ENCODE measurements at places on chromosomes 3 and 15.

DNA sequence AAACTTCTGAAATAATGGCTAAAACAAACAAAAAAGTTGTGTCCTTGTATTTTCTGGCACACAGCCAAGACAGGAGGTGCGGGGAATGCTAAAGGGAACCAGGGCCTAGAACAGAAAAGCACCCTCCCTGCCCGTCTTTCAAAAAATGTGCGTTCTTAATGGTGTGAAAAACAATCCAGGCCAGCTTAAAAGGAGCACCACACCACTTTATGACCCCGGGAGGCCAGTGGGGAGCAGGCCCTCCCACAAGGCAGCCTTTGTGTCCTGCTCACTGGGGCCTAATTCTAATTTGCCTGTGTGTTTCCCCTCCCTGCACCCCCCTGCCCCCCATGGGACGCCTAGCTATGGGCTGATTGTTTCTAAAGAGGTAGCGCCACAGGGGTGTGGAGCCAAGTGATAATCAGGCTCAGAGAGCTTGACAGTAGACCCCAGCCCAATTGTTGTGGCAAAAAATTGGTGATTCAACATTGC, 181.4 kb downstream of the GREM1 start:
- no peaks in the 10 kb centered on the region for H3K4me1 ChIP-seq
- H3K4me3 ChIP-seq = no peak overlapping the region
- no peaks in the 10 kb centered on the region for H3K27me3 ChIP-seq
- peaks cover 3% of the 10 kb centered on the region for H3K36me3 ChIP-seq

- H3K27ac ChIP-seq = no peak overlapping the region
- no peak overlapping the region for H3K4me3 ChIP-seq
- H3K4me1 ChIP-seq = no peaks in the 10 kb centered on the region
- no peak for DNase-seq
- no peaks in the 10 kb centered on the region for H3K27me3 ChIP-seq
These were observed 234.6 kb downstream of the THRB start for GRCh38 chr3:24259901-24260512.

DNA sequence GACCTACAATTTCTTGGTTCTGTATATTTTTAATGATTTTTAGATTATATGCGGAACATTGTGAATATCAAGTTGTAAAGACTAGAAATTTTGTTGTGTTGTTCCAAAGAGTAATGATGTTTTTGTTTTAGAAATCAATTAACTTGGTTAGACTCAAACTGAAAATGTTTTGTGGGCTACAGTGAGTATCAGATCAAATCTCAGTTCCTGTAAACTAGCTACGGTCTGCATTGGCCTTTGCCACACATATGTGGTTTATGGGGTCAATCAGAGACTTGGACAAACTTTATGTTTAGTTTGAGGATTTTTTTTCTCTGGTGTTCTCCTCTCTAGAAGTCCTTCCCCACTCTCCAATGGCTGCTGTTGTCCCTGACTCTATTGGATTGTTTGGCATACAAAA, 308.0 kb upstream of the THRB start:
- no peak overlapping the region for H3K4me3 ChIP-seq
- H3K36me3 ChIP-seq = no peaks in the 10 kb centered on the region
- no peaks in the 10 kb centered on the region for H3K4me1 ChIP-seq

DNA sequence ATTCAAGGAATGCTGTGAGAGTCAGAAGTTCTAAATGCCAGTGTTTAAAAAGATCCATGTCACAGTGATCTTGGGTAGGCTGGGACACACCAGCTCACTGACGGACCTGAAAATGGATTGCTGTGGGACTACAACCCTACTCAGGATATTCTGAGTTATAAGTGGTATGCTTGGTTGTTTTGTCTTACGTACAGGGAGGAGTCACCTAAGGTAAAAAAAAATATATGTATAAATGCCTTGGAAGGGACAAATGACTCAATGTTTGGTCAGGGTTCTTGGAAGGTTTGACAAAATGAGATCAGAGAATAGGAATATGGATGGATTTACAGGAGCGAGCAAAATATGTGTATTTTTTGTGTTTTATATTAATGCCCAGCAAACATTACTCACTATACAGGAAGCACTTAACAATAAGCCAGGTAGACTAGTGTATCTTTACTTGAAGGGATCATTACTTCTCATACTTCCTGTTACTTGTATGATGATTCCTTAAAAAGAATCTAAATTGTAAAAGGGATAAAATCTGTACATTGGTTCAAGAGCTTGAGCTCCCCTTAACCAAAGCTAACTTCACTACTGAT, 767.3 kb downstream of the GBE1 start:
- H3K4me3 ChIP-seq = no peak overlapping the region
- H3K4me1 ChIP-seq = no peaks in the 10 kb centered on the region
- no peaks in the 10 kb centered on the region for H3K36me3 ChIP-seq
- no peak overlapping the region for H3K27ac ChIP-seq

DNA sequence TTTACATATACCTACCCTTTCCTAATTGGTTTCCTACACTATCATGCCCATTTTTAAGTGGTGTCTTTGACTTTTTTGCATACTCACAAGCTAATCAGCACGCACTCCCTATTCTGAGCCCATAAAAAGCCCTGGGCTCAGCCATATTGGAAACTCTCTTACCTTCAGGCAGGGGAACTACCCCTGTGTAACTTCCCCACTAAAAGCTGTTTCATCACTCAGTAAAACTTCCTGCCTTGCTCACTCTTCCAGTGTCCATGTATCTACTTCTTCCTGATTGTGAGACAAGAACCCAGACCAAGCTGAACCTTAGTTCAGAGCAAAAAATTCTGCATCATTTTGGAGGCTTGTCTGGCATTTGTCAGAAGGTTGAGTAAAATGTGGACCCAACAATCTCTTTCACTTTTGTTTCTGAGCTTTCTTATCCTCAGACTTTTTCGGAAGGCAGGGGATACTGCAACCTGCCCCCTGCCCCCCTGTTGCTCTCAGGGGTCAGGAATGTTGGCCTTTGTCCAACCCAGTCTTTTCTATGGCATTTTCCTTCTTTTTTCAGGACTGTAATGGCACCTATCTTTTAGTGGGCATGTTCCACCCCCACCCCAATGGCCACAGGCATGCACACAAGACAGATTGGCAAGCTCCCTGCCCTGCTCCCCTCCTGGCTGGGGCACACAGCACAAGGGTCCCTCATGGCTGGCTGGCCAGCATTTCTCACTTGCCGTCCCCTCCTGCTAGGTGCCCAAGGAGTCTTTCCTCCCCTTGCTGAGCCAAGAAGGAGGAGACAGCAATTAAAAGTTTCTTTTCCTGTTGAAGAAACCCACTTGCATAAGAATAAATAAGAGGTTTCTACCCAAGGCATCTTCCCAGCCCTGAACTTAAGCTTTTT, 26.3 kb upstream of the TMEM45A start:
- no peaks in the 10 kb centered on the region for H3K4me1 ChIP-seq
- H3K27me3 ChIP-seq = no peaks in the 10 kb centered on the region
- no peak overlapping the region for H3K27ac ChIP-seq
- no peaks in the 10 kb centered on the region for H3K36me3 ChIP-seq

- no peak overlapping the region for H3K27ac ChIP-seq
- no peak for DNase-seq
- no peaks in the 10 kb centered on the region for H3K4me1 ChIP-seq
- H3K36me3 ChIP-seq = no peaks in the 10 kb centered on the region
- no peaks in the 10 kb centered on the region for H3K27me3 ChIP-seq
These were observed 63.5 kb upstream of the FSIP1 start for GRCh38 chr15:39846108-39846507.

GRCh38 chr3:87413814-87414213, 137.4 kb upstream of the POU1F1 start:
- H3K36me3 ChIP-seq = no peaks in the 10 kb centered on the region
- H3K4me1 ChIP-seq = no peaks in the 10 kb centered on the region
- no peak for DNase-seq
- H3K4me3 ChIP-seq = no peak overlapping the region

DNA sequence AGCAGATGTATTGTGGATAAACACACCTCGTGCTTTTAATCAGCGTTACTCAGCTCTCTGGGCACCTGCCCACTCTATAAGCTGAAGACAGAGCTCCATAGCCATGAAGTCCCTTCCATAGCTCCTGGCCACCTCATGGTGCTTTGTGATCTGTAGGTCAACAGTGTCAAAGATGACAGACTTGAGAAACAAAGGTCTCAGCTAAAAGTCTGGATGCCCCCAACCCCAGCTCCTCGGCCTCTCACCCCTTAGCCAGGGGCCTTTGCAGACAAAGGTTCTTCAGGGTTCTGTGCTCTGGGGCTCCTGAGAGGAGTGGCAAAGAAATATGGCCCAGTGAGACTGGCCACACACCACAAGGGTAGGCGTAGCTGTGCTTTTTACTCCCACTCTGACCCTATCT, 168.6 kb downstream of the KLF13 start:
- no peak for DNase-seq
- no peak overlapping the region for H3K27ac ChIP-seq

DNA sequence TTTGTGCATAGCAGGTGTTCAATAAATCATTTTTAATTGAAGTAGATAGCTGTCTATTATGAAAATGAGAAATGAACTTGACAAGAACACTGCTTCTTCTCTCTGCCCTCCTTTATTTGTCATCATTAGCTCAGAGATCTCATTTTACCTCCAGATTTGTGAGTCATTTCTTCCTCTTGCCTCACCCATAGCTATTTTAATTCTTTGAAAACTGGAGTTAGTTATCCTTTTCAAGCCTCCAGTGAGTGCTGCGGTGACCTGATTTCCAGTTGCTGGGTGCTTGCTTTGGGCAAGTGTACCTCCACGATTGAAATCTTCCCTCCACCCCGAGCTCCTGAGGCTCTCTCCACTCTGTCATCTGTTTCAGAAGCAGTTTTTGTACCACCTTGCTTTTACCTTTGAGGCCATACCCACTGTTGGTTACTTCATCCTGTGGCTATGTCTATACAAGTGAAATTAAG, 114.6 kb downstream of the NFKBIZ start:
- H3K4me1 ChIP-seq = no peaks in the 10 kb centered on the region
- no peaks in the 10 kb centered on the region for H3K27me3 ChIP-seq
- H3K36me3 ChIP-seq = no peaks in the 10 kb centered on the region
- no peak overlapping the region for H3K27ac ChIP-seq

DNA sequence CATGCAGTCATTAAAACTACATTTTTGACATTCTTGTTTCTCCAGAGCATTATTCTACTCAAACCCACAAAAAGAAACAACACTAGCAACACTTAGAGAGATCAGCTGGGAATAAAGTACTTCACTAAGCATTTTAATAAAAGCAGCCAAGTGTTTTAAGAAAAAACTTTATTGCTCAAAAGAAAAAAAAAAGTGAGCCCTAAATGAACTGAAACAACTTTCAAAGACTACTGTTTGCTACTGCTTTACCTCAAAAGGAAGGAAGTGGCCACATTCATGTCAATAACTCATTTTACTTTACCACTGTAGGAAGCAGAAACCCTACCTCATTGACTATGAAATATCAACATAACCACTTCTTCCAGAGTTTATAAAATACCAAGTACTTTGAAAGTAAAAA, 91.3 kb downstream of the UACA start:
- DNase-seq = peak; percentile 60
- no peak overlapping the region for H3K27ac ChIP-seq

GRCh38 chr3:172270557-172271166, 177.6 kb downstream of the GHSR start:
- DNase-seq = no peak
- H3K36me3 ChIP-seq = no peaks in the 10 kb centered on the region

GRCh38 chr15:89781055-89781454, 4.9 kb downstream of the MESP2 start:
- no peaks in the 10 kb centered on the region for H3K36me3 ChIP-seq
- peaks cover 3% of the 10 kb centered on the region for H3K4me1 ChIP-seq
- H3K27ac ChIP-seq = no peak overlapping the region

- H3K27ac ChIP-seq = no peak overlapping the region
- no peak overlapping the region for H3K4me3 ChIP-seq
- H3K27me3 ChIP-seq = no peaks in the 10 kb centered on the region
- no peak for DNase-seq
- H3K4me1 ChIP-seq = no peaks in the 10 kb centered on the region
- H3K36me3 ChIP-seq = no peaks in the 10 kb centered on the region
These were observed 813.3 kb downstream of the NR2F2 start for GRCh38 chr15:97143592-97144376.

- no peaks in the 10 kb centered on the region for H3K36me3 ChIP-seq
- no peaks in the 10 kb centered on the region for H3K27me3 ChIP-seq
- no peaks in the 10 kb centered on the region for H3K4me1 ChIP-seq
- DNase-seq = peak; percentile 51
- H3K27ac ChIP-seq = no peak overlapping the region
These were observed 234.9 kb downstream of the NEK10 start for GRCh38 chr3:27134171-27134796.

- peaks cover 42% of the 10 kb centered on the region for H3K4me1 ChIP-seq
- H3K27ac ChIP-seq = no peak overlapping the region
- no peaks in the 10 kb centered on the region for H3K36me3 ChIP-seq
- no peak for DNase-seq
These were observed 726.0 kb upstream of the CFAP20DC start for GRCh38 chr3:59775761-59776325.

DNA sequence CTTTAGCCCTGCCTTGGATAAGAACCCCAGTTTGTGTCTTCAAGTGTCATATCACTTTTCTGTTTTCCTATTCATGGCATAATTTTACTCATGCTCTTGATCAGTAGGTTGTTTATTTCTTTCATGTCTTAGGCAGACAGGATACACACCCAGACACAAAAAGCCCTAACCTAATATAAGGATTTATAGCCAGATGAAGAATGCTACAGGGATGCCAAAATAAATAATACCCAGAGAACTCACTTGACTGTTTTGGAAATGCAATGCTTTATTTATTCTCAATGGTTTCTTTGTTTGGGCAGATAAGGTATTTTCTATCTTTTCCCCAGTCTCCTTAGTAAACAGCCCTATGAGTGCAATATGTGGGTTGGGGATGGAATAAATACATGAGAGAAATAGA, 424.0 kb upstream of the PDZRN3 start:
- H3K4me3 ChIP-seq = no peak overlapping the region

- no peaks in the 10 kb centered on the region for H3K4me1 ChIP-seq
- H3K27me3 ChIP-seq = no peaks in the 10 kb centered on the region
- H3K4me3 ChIP-seq = no peak overlapping the region
- H3K36me3 ChIP-seq = no peaks in the 10 kb centered on the region
- DNase-seq = no peak
- no peak overlapping the region for H3K27ac ChIP-seq
These were observed 434.9 kb upstream of the TPM1 start for GRCh38 chr15:62607643-62608042.

- H3K36me3 ChIP-seq = no peaks in the 10 kb centered on the region
- H3K4me1 ChIP-seq = no peaks in the 10 kb centered on the region
- H3K27me3 ChIP-seq = no peaks in the 10 kb centered on the region
- H3K4me3 ChIP-seq = no peak overlapping the region
- DNase-seq = no peak
- no peak overlapping the region for H3K27ac ChIP-seq
These were observed 142.4 kb upstream of the TMC3 start for GRCh38 chr15:81516461-81516860.

Measured in thymus (tissue), 14 donors.